ENCODE measurements at places on chromosomes 2 and 18. TPM values are rescaled to one million over a fixed set of nuclear protein-coding genes. Genes with fewer than 3 reads are reported as not detected.

SH2D6 gene
- total RNA-seq, result not detected

NEURL3 gene
- total RNA-seq, result not detected

ASTL gene
- not detected for total RNA-seq

DCDC2C gene
- 4.0 TPM for total RNA-seq

DNA sequence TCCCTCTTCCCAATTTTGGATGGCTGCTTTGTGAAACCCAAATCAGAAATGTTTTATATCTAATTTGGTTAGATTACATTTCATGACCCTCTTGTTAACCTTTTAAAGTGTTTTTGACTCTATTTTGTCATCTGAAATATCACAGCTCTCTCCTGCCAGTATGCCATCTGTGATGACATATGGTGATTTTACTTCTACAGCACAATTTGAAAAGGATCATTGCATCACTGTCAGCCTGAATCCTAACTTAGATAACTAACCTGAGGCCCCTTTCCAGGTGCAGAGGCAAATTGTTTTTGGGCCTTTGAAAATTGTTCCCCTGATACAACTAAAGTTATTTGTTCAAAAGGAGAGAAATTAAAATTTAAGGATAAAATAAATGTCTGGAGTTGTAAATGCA, 1023.4 kb upstream of the LRRTM1 start:
- no peak for ATAC-seq

DNA sequence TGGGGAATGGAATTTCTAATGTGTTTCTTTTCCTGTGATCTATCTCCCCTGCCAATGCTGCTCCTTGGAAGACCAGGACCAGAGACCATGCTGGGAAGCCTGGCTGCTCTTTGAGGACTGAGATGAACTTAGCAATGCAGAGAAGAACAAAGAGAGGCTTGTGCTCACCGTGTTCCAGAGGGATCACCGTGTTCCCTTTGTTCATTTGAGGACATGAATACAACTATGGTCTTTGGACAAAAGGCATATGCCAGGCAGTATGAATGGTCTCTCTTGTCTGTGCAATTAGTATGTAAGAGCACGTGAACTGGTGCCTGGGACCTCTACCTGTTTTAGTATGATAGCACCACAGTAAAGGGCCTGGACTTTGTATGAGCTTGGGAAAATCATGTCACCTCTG, 139.9 kb downstream of the TDRD15 start:
- ATAC-seq, result no peak

GRCh38 chr2:221289389-221289788, 282.7 kb downstream of the EPHA4 start:
- no peak for ATAC-seq

GRCh38 chr2:20122864-20123263, 71.4 kb upstream of the LAPTM4A start:
- no peak for ATAC-seq

- no peak for ATAC-seq
These were observed 143.2 kb downstream of the KLHL29 start for GRCh38 chr2:23528171-23528570.

GRCh38 chr2:147843864-147844696, 749 bp upstream of the ACVR2A start:
- ATAC-seq, result peak; percentile 94

GRCh38 chr2:100611079-100612029, 48.6 kb downstream of the PDCL3 start:
- ATAC-seq, result no peak

- no peak for ATAC-seq
These were observed 107.7 kb downstream of the UGGT1 start for GRCh38 chr2:128198656-128199055.

DNA sequence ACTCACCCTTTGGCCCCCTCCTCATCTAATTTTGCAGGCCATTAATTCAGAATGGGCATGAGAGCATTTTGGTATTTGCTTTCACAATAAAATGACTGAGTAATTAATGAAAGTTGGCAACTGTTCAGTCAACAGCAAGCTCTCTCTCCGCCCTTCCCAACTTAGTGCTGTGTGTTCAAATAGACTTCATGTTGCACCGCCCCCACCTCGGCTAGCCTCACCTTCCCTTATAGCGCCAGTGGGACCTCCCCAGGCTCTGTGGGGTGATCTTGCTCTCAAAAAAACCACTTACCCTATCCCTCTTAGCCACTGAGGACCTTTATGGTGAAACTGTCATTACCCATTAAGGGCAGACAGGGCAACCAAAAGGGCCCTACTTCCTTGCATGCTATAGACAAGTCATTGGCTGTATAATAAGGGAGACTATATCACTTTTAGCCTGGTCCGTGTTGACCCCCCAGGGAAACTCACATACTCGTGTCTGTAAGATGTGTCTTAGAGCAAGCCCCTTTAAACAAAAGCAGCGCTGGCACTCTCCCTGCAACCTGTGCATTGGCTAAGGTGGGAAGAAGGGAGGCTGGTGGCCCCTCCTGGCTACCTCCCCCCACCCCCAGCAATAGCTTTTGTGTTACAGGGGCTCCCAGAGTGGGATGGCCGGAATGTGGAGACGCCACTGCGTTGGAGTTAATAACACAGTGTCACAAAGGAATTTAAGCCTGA, 15.2 kb downstream of the EN1 start:
- ATAC-seq, result no peak
